CD4-positive, CD25-positive, alpha-beta regulatory T cell (primary cell): ENCODE measurements at places on chromosomes 6 and 20.

DNA sequence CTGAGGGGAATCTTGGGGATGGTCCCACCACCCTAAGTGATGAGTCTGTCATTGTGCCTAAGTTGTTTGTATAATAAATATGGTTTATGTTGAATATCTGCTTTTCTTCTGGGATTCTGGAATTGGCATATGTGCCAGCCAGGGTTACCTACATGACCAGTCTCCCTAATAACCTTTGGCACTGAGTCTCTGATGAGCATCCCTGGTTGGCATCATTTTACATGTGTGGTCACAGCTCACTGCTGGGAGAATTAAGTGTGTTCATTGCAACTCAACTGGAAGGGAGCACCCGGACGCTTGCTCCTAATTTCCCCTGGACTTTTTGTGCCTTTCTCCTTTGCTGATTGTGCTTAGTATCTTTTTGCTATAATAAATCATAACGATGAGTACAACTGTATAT, 8.1 kb downstream of the SMAP1 start:
- DNase-seq = no peak

DNA sequence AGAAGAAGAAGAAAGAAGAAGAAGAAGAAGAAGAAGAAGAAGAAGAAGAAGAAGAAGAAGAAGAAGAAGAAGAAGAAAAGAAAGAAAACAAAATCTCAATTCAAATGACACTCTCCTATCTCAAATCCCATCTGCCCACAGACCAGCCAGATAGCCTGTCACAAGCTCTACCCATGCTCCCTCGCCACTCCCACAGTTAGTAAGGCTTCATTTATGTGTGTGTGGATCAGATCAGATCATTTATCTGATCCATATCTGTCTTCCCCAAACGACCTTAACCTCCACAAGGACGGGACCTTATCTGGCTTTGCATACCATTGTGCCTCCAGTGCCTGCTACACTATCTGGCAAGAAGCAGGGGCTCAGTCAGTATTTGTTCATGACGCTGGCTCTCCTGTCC, 81.9 kb upstream of the RREB1 start:
- DNase-seq = no peak

GRCh38 chr6:36907781-36908180, 22.0 kb downstream of the C6orf89 start:
- DNase-seq = no peak

GRCh38 chr6:104795363-104795762, 64.4 kb downstream of the HACE1 start:
- no peak for DNase-seq

GRCh38 chr6:56550301-56550700, 92.4 kb downstream of the DST start:
- no peak for DNase-seq

DNA sequence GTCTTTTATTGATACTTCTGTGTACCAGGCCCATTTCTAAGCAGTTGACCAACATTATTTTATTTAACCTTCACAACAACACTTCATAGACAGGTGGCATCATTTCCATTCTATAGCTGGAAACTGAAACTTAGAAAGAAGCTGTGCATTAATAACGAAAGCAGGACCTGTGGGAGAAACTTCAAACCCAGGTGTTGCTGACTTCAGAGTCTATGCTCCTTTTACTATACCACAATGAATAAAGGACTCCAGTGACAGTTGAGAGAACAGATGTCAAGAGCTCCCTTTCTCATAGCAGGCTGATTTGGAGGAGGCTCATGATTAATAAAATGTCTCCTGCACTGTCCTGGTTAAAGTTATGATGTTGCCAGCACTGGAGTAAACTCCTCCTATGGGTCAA, 56.6 kb upstream of the POU3F2 start:
- DNase-seq = no peak

DNA sequence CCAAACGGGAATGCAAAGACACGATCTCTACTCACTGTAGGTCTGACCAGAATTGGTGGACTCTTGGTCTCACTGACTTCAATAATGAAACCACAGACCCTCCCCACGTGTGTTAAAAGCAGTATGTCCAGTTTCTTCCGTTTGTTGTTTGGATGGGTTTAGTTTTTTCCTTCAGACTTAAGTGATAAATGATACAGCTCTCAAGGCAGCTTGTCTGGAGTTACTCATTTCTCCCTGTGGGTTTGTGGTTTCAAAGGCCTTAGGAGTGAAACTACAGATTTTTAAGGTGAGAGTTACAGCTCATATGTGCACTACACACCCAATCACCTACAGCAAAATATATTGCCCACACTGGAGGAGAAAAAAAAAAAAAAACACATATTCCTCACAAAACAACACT, 86.7 kb upstream of the STMND1 start:
- no peak for DNase-seq

- no peak for DNase-seq
Measured at GRCh38 chr6:152698692-152699091, 995 bp downstream of the MYCT1 start.

GRCh38 chr6:109165392-109165974, 70.2 kb downstream of the CEP57L1 start:
- no peak for DNase-seq
